ENCODE measurements at places on chromosomes 7 and 10.
A peak's percentile ranks its signal among the peaks of the same experiment; 100 is the strongest.

GRCh38 chr10:72254813-72255568 lies 18.7 kb upstream of the DDIT4 start:
- no peak for DNase-seq

GRCh38 chr7:112488264-112488552 lies 7.4 kb downstream of the LSMEM1 start:
- no peak for DNase-seq

DNA sequence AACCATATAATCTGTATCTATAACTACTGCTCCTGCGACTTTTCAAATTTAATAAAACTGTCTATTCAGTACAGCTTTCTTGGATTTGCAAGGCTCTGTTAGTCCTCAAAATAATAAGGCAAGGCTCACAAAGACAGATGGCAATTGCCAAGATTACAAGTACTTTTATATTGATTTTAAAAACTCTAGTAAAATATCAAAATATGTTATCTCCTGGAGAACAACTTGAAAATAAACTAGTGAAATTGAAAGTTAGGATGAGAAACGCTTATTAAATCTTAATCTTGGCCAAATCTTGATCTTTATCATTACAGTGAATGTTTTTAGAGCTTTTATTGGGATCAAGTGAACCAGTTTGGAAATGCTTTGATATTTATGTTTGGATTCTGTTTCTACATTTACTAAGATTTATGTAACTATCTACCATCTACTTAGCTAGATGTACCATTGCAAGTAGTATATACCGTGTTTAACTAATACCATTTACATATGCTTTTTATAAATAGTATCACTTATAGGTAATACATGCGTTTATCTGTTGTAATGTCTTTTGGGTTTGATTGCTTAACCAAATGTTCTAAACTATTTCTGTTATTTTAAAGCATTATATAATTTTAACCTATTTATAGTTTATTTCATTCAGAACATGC lies 70.0 kb downstream of the CABCOCO1 start:
- no peak for DNase-seq

DNA sequence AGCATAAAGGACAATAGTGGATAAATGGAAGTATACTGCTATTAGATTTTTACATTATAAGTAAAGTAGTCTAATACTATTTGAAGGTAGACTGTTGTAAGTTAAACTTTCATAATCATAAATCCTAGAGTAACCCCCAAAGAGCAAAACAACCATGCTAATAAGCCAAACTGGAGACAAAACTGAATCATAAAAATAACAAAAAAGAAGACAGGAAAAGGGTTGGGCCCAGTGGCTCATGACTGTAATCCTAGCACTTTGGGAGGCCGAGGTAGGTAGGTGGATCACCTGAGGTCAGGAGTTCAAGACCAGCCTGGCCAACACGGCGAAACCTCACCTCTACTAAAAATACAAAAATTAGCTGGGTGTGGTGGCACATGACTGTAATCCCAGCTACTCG lies 9.7 kb downstream of the CACUL1 start:
- DNase-seq: no peak

GRCh38 chr10:58998924-58999713 lies 177.3 kb upstream of the PHYHIPL start:
- DNase-seq: no peak

DNA sequence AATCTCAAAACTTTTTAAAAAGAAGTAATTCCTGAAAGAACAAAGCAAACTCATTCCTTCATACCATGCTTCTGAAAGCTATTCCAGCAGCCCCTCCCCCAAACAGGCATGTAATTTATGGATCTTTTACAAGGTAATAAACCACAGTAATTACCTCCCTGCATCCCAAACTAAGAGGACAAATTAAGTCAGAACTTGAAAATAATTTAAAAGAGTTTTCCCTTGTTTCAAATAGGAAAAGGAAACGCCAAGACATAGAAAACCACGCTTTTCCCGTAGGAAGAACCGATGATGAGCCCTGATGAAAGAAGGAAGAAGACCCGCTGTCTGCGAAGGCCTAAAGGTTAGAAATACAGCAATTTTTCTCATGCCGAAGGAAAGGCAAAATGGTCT lies 8.9 kb downstream of the HOXA4 start:
- no peak for DNase-seq

DNA sequence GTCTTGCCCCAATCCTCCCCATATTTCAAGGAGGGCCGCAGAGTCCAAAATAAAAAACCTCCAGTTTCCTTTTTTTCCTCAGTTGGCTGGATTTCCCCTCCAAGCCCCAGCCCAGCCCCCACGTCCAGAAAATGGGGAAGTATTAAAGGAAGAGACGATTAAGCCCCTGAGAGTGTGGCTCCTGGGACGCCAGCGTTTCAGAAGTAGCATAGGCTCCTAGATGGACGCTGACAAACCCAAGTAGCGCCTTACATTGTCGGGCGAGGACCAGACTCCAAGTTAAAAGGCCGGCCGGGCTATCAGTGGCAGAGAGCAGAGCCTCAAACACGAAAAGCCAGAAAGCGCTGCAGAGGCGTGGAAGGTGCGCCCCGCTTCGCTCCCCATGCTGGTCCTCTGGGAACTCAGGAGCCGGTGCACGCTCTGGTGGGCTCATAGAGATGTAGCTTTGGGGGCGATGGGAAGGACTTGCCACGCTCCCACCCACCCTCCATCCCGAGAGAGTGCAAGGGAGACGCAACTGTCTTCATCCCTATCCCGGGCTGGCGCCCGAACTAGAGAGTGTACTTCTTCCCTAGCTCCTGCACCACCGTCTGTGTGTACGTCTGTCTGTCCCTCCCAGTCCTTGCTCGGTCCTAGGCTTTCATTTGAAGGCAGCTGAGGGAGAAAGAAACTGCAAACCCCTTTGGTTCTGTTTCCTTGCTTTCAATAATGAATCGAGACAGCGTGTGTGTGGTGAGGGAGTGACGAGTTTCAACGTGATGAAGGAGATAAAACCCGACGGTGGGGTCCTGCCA lies 6.3 kb upstream of the EMX2 start:
- no peak for DNase-seq

- DNase-seq: no peak
Measured at GRCh38 chr7:103119791-103120291, 29.1 kb downstream of the NAPEPLD start.

GRCh38 chr10:133278577-133279265 lies 2.1 kb upstream of the ADAM8 start:
- no peak for DNase-seq

- no peak for DNase-seq
Measured at GRCh38 chr7:122380992-122381391, 76.4 kb upstream of the FEZF1 start.

DNA sequence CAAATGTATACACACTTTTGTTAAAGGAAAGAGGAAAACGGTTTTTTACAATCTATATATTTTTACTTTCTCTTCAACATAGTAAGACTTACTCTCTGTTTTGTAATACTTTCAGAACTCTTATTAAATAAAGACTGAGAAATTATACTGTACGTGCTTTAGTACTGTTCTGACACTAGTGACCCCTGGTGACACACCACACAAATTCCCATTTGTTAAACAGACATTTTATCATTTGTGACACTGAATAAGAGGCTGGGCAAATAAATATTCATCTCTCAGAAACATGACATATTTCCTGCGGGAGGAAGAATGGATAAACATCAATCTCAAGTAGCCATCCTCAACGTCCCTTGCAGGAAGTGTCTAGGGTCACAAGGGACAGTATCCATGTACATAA lies 68.9 kb upstream of the ZNF33B start:
- no peak for DNase-seq

DNA sequence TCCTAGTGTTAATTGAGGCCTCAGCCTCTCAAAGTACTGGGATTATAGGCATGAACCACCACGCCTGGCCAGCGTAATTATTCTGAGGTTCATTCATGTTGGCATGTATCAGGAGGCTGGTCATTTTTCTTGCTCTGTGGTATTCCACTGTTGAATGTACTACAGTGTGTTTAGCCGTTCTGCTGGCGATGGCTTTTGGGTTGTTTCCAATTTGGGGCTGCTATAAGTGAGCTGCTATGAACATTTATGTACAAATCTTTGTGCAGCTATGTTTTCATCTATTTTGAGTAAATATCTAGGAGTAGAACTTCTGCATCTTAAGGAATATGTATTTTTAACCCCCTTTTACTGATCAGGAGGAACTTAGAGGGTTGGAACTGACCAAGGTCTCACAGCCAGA lies 145.8 kb downstream of the AUTS2 start:
- DNase-seq: no peak

DNA sequence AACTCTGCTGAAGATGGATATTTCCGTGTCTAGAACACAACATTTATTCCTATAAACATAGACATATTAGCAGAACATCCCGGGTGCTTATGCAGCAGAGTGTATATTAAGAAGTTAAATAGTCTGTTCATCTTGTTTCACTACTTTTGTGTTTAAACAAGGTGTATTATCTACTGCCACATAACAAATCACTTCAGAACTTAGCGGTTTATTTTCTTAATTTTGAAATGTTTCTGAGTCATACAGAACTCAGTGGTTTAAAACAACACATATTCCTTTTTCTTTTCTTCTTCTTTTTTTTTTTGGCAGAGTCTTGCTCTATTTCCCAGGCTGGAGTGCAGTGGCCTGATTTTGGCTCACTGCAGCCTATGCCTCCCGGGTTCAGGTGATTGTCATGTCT lies 25.8 kb downstream of the DENND10 start:
- DNase-seq: no peak

DNA sequence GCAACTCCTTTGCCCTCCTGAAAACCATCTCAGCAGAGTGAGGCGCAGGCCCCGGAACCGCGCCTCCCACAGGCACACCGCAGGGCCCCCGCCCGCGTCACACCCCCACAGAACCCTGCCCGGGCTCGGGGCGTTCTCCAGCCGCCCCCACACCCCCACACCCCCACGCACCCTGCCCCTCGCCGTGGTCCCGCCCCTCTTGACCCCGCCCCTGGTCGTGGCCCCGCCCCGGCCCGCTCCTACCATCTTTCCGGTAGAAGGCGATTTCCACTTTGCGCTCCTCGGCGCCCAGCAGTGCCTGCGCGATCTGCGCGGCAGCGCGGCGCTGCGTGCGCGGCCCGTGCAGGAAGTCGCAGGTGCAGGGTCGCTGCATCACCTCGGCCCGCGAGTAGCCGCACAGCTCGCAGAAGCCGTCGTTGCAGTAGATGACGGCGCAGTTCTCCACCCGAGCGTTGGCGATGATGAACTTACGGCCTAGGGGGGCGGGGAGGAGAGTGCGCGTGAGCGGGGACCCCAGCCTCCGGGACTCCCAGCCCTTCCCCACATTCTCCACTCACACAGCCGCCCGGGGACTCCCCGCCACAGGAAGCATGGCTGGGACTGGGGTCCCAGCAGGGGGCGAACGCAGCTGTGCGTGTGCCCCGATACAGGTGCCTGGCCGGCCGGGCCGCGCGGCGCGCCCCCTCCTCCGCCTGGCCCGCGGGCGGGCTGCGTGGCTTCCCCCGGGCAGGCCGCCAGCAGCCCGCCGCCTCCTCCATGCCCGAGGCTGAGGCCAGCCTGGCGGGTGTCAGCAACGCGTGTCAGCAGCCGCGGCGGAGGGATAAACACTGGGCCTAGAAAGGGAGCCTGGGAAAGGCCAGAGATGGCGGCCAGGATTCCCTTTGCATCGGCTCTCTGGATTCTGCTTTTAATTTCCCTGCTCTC lies 3.4 kb downstream of the KCNH2 start:
- peak; percentile 72 for DNase-seq

GRCh38 chr10:48932831-48933664 lies 6.6 kb downstream of the LRRC18 start:
- DNase-seq: no peak

GRCh38 chr7:11625669-11626068 lies 206.3 kb downstream of the THSD7A start:
- DNase-seq: no peak

DNA sequence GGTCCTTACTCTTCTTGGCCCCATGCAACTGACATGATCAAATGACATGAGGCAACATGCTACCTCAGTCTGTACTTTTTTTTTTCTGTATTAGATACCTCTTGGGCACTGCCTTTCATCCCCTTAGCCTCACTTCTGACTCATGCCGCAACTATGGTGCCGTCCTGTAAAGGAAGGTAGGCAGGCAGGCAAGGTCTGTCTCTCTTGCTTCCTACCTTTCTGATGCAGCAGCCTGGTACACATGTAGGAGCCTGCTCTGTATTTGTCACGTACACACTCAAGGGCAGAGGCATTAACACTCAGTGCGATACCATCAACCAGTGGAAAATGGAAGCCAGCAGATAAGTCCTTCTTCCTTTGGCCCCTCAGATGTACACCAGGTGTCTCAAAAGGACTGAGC lies 146.7 kb downstream of the ATE1 start:
- DNase-seq: no peak

DNA sequence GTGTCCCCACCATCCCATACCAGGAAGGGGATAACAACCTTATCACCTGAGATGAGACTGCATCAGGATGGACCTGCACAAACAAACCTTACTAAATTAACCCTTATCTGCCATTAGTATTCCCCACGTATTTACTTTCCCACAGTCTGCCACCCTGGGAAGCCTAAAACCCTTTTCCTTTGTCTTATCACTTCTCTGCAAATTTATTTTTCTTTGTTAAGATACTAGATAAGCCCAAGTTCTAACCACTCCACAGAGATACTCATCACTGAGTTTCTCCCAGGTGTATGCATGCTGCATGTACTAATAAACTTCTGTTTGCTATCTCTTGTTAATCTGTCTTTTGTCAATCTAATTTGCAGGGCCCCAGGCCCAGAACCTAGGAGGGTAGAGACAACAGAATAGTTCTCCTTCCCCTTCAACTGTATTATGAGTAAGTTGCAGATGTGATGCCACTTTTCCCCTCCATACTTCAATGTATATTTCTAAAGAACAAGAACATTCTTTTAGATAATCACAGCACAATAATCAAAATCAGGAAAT lies 66.0 kb downstream of the ELMO1 start:
- DNase-seq: no peak

GRCh38 chr10:126314863-126315493 lies 73.3 kb downstream of the ADAM12 start:
- no peak for DNase-seq

DNA sequence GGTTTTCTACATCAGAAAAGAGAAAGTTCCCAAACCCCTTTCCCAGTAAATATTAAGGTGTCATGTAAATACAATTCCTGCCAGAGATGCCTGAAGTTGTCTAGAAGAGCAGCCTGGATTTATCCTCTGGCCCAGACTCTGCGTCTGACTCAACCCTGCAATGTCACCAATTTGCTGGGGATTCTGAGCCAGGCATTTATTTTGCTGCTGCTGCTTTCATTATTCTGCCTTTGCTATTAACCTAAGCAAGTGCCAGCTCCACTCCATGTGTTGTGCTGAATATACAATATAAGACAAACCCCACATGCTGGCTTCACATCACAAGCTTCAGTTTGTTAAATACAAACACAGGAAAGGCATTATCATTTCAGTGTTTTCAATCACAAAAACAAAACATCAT lies 59.1 kb downstream of the ELAPOR2 start:
- DNase-seq: no peak

- DNase-seq: no peak
Measured at GRCh38 chr7:91185771-91186170, 78.5 kb upstream of the FZD1 start.

All from stimulated activated CD4-positive, alpha-beta T cell treated with anti-CD3 and anti-CD28 coated beads, Interleukin-1b, Interleukin-23, amount 100 ng/mL, for 4 hours (primary cell).